ENCODE measurements at places on chromosomes 3 and 15. TPM values are rescaled to one million over a fixed set of nuclear protein-coding genes. Genes with fewer than 3 reads are reported as not detected.

Gene LEKR1
- 0.59 TPM for polyA plus RNA-seq

Gene VWA5B2
- 1.1 TPM for polyA plus RNA-seq

Gene COPB2
- 174 TPM for polyA plus RNA-seq

Gene ECT2
- 29.2 TPM for polyA plus RNA-seq

Gene DOCK3
- 1.3 TPM for polyA plus RNA-seq

Gene ZBED2
- 0.23 TPM for polyA plus RNA-seq

DNA sequence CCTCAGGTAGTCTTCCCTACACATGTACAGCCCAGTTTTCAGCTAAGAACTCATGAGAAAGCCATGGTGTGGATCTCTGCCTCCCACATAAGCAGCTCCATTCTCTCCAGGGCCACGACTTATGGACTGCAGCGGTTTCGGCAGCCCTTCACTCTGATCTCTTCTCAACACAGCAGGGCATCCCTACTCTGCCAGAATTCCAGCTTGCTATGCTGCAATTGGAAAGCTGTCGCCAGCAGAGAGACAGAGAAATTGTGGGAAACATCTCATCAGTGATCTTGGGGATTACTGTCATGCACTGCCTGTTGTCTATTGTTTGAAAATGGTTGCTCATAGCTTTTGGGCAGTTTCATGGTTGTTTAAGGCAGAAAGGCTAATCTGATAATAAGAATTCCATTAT is 11.9 kb upstream of the BLM start:
- DNase-seq, result no peak

DNA sequence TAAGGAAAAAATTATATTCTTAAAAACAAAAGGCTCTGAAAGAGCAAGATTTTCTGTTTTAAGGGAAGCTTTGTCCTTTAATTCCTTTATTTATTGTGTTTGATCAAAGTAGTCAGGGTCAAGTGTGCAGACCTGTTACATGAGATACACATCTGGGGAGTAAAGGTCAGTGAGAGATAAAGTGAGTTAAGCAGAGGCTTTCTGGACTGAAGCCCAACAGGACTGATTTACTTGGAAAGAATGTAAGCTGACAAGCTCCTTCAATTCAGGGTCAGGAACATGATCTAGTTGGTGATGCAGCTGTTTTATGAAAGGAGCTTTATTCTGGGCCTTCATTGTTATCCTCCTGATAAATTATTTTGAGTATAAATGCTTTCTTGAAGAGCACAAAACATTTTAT is 20.7 kb upstream of the OTOL1 start:
- no peak for DNase-seq

GRCh38 chr3:134801204-134801958 is 6.3 kb downstream of the EPHB1 start:
- DNase-seq, result no peak

DNA sequence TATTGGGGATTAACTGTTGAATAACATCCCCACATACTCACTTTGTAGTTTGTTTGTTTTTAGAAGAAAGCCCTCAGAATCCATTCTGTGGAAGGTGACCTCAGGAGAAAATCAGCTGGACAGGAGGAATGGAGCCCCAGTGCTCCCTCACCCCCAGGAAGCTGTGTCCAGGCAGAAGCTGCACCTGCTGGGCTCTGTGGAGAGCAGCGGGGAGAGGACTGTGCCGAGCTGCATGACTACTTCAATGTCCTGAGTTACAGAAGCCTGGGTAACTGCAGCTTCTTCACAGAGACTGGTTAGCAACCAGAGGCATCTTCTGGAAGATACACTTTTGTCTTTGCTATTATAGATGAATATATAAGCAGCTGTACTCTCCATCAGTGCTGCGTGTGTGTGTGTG is 14.0 kb downstream of the TIGIT start:
- no peak for DNase-seq

- no peak for DNase-seq
Measured at GRCh38 chr3:53792866-53793265, 53.4 kb downstream of the CHDH start.

- DNase-seq, result no peak
Measured at GRCh38 chr3:61829722-61830350, 268.5 kb downstream of the PTPRG start.

DNA sequence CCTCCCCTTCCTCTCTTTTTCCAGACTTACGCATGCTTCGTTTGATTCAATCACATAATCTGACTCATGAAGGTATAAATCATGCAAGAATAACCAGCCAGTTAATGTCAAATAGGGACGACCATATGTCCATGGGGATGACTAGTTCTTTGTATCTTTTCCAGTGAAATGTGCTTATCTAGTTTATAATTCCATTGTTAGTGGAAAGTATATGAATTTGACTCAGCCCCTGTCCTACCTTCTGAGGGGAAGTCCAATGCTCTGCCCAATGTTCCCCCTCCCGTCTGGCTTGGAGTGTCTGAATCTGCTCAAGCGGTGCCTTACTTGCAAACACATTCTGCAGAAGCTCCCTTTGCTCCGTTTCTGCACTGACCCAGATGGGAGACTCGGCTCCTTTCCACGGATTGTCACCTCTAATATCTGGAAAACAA is 55.0 kb upstream of the EPHB3 start:
- no peak for DNase-seq

DNA sequence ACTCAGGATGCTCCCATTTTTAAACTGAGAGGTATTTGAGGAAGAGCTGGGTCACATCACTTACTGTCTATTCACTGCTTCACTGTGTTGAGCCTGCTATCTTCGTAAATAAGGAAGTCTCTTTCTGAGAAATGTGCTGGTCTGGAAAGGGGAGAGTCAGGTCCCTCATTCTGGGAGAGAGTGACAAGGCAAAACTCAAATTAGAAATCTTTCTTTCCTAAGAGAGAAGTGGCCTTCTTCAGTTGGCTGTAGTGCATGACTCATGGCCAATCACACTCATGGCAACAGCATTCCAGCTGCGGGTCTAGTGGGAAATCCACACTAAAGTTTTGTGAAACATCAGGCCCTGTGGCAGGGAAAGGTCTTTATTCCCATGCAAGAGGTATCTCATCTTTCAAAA is 11.5 kb upstream of the TIMP4 start:
- DNase-seq, result no peak

DNA sequence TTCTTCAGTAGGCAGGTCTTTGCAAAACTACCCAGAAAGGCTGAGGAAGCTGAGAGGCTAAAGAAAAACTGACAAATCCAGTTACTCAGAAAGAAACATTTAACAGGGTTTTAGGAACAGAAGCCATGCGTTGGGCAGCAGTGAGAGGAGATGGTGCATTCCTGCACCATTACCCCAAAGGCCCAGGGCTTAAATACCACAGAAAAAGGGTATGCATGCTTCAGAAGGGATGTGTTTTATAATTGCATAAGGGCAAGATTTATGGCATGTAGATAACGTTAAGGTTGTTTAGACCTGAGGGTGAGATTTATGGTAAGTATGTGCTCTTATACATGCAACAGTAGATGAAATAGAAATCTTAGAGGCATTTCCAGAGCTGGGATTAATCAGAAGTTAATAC is 10.0 kb downstream of the C3orf52 start:
- no peak for DNase-seq

GRCh38 chr3:61665987-61666386 is 104.6 kb downstream of the PTPRG start:
- no peak for DNase-seq

DNA sequence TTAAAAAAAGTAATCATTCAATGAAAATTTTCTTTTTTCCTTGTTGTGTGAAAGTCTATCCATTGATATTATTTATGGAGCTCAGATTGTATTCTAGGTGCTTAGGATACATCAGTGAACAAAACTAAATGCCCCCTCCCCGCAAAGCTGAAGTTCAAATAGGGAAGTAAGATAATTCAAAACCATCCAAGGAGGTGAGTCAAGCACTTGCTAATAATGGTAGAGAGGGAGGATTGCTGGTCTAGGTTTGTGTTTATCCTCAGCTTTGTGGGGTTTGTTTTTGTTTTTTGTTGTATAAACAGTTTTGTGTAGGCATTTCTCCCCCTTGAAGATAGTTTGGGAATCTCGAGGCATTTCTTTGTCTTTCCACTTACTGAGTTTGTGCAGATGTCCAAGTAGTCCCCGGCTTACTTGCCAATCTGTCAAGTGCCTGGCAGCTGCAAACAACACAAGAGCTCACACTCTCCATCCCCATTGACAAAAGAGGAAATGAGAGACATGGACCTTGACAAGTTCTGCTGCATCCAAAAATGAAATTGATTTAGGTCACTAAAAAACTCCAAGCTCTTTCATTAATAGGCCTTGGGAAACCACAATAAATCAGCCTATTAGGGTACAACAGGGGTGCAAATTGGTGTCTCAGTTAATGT is 575.8 kb upstream of the TBL1XR1 start:
- DNase-seq, result no peak
